Stimulated activated CD4-positive, alpha-beta T cell treated with anti-CD3 and anti-CD28 coated beads, Interleukin-1b, Interleukin-23, amount 100 ng/mL, for 4 hours (primary cell): ENCODE measurements at places on chromosomes 7 and 10.

DNA sequence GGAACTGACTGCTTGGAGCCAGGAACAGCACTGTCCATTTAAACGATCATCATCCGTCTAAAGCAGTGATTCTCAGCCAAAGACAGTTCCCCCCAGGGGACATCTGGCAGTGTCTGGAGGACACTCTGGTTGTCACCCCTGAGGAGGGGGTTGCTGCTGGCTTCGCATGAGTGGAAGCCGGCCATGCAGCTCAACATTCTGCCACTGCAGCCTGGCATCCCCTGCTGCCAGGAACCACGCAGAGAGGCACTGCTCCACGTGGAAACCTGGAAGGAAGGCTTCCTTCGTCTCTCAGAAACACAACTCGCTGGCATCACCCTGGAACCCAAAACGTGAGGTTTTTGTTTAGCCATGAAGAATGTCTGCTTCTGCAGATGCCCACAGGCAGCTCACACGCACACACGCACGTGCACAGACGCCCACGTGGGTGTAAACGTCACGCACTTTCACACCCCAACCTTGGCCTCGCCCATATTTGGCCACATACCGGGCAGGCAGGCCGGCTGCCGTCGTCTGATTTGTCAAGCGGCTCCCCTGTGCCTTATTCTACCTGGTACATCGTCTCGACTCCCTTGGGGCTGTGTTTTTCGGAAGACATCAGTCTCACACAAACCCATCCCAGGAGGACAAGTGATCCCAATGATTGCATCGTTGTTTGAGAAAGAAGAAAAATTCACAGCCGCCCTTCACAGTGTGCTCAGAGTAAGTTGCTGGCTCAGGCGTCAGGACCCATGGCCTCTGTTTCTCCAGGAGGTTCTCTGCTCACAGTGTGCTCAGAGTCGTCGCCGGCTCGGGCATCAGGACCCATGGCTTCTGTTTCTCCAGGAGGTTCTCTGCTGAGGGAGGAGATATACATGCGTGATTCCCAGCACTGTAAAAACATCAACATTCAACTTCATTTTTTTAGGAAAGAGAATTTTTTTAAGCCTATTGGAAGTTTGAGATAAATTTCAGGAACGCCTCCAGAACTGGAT is 127.2 kb upstream of the PPP2R2D start:
- no peak for DNase-seq

GRCh38 chr7:151076863-151077704 is 3.5 kb downstream of the FASTK start:
- DNase-seq: no peak

GRCh38 chr10:6200734-6201515 is 1.8 kb upstream of the PFKFB3 start:
- DNase-seq: peak; percentile 35

GRCh38 chr10:51368943-51369342 is 294.7 kb downstream of the PRKG1 start:
- DNase-seq: no peak

DNA sequence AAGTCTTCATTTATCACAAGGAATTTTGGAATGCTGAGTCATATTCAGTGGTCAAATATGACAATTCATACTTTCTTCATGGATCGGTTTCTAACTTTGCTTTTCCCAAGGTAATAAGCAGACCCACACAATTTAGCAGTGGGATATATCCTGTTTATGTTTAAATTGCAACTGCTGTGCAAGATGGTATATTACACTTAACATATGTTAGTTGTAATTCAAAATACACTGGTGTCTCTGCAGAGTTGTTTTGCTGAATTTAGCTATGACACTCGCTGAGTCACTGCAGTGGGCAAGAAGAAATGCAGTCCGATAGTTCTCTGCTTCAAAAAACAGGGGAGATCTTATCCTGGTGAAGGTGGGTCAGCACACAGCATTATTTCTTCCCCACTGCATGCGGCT is 194.8 kb upstream of the PTN start:
- DNase-seq: no peak

DNA sequence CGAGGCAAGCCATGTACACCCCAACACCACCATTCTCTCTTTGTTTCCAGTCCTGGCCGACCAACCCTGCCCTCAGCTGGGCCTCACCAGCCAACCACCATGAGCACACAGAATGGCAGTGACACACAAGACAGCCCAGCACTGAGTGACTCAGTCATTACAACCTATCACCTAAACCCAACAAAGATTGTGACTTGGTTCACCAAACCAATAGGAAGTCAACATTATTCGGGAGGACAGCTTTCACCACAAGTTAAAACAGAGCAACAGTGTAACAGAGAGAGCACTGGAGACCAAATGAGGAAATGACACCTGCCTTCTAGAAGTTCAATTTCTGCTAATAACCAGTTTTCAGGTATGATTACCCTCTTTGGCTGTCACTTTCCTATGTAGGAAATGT is 72.1 kb downstream of the DNMBP start:
- no peak for DNase-seq

GRCh38 chr10:49632406-49633317 is 18.8 kb downstream of the CHAT start:
- DNase-seq: no peak

DNA sequence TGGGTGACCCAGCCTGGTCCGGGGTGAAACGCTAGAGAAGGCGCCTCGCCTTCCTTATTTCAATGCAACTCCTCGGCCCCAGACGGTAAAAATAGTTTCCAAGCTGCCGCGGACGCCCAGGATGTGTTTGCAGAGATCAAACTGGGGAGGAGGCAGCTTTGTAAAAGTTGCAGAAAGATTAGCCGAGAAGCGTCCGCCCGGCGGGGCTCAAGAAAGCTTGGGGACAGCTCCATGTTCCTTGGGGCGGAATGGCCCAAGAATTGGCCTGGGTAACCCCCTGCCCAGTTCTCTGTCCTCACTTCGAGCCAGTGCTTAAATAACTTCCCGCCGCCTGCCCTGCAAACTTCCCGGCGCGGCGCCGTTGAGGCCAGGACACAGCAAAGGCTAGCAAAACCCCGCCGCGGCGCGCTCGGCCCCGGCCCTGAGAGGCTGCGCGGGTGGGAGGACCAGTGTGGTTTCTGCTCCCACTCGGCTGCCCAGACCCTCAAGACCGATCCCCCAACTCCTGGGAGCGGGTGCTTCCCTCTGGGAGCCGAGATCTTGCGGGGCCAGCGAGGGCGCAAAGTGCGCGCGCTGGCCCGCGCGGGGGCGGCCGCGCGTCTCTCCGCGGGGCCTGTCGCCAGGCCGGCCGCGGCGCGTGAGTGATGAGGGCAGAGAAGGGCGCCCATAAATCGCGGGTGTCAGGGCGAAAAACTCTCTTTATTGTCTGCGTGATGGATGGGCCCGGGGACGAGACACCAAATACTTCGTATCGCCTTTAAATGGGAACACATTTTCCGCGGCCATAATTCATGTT is 6.3 kb upstream of the ZNF503 start:
- DNase-seq: no peak
